ENCODE measurements at places on chromosomes 5 and 9.
A peak's percentile ranks its signal among the peaks of the same experiment; 100 is the strongest.

- no peak for DNase-seq
Observed at GRCh38 chr5:148768806-148769415, 57.5 kb upstream of the ADRB2 start.

GRCh38 chr5:61467766-61468482 is 135.9 kb downstream of the ZSWIM6 start:
- DNase-seq: peak; percentile 81

- no peak for DNase-seq
Observed at GRCh38 chr5:158942217-158942616, 157.5 kb downstream of the EBF1 start.

- DNase-seq: no peak
Observed at GRCh38 chr9:30534455-30534854, 1850.0 kb upstream of the ACO1 start.

DNA sequence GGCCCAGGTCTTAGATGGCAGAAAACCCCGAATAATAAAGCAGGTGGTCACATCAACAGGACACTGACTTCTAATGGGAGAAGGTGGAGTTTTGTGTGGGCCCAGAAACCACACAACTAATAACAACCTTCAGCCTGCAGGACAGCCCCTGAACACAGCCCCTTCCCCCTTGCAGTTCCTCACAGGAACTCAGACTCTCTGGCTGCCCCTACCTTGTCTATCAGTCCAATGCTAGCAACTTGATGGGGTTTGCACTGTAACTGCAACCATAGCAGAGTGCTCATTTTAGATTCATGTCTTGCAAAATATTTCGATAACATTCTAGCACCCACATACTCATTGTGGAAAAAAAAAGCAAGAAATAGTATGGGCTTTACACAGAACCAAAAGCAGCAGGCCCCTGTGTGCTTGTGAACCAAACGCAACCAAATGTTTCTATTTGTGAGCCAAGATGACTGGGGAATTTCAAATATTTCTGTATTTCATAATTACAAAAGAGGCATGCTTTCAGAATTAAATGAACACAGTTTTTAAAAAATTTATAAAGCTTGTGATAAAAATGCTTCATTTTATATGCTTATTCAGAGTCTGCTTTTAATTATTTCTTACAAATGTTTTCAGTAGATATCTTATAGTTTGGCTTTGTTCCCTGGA is 62.7 kb upstream of the PDE4D start:
- DNase-seq: peak; percentile 44

DNA sequence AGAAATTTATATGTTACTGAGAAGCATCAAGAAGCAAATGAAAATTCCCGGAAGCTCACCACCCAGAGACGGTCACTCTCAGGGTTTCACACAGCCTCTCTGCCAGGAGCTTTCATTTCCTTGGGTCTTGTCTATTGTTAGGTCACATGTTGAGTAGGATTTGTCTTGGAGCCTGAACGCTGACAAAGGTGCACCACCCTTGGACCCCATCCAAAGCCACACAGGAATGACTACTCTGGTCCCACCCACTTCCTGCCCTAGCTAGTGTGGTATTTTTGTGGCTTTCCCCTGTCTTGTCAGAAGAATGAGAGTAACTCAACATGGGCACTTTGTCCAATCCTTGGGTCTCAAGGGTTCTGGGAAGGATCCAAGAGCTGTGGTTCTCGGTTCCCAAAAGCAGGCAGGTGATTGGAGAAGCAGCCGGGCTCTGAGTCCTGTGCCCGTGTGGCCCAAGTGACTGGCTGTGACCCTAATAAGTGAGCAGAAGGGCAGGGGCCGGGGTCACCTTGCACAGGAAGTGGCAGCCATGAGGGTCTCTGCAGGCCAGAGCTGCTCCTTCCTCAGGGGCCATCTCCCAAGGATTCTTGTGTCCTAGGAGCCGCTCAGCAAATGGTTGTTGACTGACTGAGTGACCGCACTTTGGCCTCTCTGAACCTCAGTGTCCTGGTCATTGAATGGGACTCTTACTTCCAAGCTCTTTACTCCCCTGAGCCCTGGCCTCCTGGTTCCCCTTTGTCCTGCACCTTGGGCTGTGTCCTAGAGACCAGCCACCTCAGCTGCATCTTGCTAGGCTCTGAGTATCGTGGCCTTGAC is 6.9 kb downstream of the FGD3 start:
- peak; percentile 38 for DNase-seq

- no peak for DNase-seq
Observed at GRCh38 chr9:136512651-136513071, 29.8 kb upstream of the SEC16A start.

All from fibroblast of skin of right quadriceps (primary cell).